ENCODE measurements at places on chromosomes 1 and 21. TPM values are rescaled to one million over a fixed set of nuclear protein-coding genes. Genes with fewer than 3 reads are reported as not detected.

The OR10J1 gene
- total RNA-seq, result not detected

The FAM72C gene
- total RNA-seq, result 7.3 TPM

The OR2M3 gene
- total RNA-seq, result not detected

The DNAI4 gene
- 1.9 TPM for total RNA-seq

The ACOT11 gene
- total RNA-seq, result 0.53 TPM

The HJV gene
- total RNA-seq, result not detected

The PROK1 gene
- not detected for total RNA-seq

The KCNT2 gene
- not detected for total RNA-seq

The CA6 gene
- 2.4 TPM for total RNA-seq

The GPR3 gene
- 0.72 TPM for total RNA-seq

The LAMC2 gene
- total RNA-seq, result not detected

The SPATA46 gene
- total RNA-seq, result not detected

The PAPPA2 gene
- total RNA-seq, result not detected
